NCI-H187 (cell line): ENCODE measurements at places on chromosomes 6 and 20.
A peak's percentile ranks its signal among the peaks of the same experiment; 100 is the strongest.

DNA sequence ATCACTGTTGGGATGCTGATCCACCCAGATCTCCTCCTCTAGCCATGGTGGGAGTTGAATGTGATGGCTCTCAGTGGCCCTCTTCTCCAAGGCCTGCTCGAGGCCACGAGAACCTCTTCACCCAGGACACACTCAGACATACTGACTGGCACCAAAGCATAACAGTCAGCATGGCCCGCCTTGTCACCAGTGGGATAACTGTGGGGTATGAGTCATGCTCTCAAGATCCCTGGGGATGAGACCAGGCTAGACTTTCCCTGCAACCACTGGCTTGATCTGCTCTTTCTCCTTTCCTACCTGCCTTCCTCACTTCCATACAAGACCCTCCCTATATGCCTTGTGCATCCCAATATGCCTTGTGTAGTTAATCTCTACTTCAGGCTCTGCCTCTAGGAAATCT lies 66.8 kb downstream of the RIN2 start:
- DNase-seq = no peak

DNA sequence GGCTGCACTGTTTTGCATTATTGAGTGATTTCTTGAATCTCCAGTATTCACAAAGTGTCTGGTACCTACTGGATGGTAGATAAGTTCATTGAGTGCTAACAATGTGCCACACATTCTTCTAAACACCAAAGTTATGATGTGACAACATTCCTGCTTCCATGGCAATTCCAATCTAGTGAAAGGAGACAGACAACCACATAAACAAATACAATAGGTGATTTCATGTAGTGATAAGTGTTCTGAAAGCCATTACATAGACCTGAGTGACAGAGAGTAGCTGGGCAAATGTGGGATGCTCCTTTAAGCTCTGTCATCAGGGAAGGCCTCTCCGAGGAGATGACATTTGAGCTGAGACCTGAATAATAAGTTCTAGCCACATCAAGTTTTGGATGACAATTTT lies 295.5 kb downstream of the SLC35F1 start:
- DNase-seq = no peak

GRCh38 chr6:14573703-14574290 lies 456.2 kb downstream of the CD83 start:
- peak; percentile 96 for DNase-seq

- no peak for DNase-seq
These were observed 147.9 kb upstream of the PRND start for GRCh38 chr20:4573564-4574355.

- no peak for DNase-seq
These were observed 93.8 kb upstream of the TOX2 start for GRCh38 chr20:43820731-43821330.

DNA sequence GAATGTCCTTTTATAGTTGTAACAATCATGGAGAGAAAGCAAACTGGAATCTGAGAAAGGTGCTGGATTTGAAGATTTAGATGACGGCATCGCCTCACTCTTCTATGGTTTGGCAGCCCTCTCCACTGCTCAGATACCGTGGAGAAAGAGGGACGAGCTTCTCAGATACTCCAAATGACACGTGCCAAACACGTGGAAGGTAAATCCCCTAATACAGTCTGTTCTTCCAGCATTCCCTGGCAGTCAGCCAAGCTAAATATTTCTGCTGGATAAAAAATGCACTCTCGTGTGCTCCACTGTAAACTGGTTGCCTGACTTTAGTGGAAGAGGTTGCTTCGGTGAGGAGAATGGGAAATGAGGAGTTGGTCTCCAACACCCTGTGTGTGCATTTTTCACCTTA lies 16.7 kb upstream of the PRDM1 start:
- peak; percentile 73 for DNase-seq

GRCh38 chr6:75334266-75335040 lies 49.9 kb upstream of the TMEM30A start:
- DNase-seq = no peak

DNA sequence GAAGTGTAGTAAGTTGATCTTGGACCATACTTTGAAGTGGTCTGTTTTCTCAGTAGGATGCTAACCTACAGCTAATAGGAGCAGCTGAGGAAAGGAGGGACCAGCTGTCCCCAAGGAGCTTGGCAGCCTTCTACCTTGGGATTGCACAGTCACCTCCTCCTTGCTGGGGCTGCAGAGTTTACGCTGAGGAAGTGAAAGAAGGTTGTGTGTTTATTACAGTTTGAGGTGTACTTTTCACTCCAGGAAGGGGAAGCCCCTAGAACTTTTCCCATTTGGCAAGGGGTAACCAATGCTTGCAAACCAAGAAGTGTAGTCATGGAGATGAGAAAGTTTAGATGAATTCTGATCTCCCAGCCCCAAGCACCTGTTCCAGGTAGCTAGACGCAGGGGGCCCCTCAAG lies 58.8 kb downstream of the BMP6 start:
- DNase-seq = no peak

DNA sequence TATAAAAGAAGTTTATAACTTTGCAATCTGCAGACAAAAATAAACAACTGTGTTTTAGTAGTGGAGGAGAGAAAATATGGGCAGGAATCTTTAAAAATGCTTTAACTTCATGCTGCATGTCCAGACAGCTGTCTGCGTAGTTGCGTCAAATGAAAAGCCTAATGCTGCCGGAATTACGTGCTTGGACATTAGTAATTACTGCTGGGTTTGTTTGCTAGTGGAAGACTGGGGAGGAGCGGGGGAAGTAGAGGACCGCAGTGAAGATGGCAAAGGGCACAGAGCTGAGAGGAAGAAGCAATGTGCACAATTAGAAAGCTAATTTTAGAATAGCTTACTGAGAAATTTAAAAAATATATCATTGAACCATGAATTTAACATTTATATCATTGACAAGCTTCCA lies 2.4 kb downstream of the SNAP25 start:
- DNase-seq = no peak

GRCh38 chr6:53178837-53179432 lies 30.3 kb upstream of the GCM1 start:
- DNase-seq = no peak

DNA sequence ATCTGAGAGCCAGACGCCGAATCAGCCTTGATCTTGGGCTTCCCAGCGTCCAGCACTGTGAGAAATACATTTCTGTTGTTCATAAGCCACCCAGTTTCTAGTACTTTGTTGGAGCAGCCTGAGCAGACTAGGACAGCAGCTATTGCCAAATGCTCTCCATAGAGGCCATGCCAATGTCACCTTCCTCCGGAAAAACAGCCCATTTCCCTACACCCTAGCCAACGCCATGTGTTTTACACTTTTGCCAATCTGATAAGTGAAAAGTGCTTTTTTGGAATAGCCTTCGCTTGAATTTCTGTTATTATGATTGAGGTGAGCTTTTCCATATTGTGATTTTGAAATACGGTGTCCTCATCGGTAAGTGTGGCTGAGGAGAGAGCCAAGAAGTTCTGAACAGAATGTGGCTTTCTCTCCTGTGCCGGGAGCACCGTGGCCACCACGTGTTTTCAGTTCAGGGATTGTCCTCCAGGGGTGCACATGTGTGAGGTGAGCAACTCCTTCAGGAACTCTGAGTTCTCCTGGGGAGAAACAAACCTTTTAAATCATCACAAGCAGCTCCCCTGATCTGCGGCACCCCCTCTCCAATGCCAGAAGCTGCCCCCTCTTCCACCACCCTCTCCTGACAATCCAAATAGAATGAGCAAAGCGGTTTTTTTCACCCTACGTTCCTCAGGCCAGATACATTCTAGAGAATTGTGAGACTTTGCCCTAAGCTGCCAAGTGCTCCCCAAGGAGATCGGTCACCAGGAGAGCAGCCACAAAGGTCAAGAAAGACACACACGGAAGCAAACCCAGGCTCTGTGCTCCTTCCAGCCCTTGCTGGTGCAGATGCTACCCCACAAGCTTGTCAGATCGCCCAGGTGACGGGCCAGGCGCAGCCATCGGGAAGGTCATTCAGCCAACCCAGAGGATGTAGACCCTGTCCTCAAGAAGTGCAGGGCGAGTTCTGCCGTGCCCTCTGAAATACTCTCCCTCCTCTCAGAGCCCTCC lies 36.0 kb downstream of the TAF8 start:
- DNase-seq = no peak

- no peak for DNase-seq
These were observed 62.7 kb upstream of the ELOVL5 start for GRCh38 chr6:53411451-53411850.

DNA sequence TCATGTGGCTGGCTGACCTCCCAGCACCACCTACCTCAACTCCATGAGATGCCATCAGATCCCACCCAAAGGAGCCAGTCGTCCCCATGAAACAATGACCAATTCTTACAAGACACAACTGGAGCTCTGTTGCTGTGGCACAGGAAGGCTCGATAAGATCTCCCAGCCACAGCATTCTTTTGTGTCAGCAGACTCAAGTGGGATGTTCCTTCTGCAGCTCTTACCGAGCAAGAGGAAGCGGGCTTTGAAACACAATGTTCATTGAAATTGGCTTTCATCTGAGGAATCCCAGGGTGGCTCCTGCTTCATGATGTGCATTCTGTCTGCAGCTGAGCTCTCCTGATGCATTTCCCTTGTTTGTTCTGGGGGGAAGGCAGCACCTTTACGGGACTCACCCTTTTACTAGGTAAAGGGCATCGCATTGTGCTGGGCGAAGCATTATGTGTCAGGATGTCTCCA lies 222.0 kb upstream of the SGK1 start:
- DNase-seq = no peak

DNA sequence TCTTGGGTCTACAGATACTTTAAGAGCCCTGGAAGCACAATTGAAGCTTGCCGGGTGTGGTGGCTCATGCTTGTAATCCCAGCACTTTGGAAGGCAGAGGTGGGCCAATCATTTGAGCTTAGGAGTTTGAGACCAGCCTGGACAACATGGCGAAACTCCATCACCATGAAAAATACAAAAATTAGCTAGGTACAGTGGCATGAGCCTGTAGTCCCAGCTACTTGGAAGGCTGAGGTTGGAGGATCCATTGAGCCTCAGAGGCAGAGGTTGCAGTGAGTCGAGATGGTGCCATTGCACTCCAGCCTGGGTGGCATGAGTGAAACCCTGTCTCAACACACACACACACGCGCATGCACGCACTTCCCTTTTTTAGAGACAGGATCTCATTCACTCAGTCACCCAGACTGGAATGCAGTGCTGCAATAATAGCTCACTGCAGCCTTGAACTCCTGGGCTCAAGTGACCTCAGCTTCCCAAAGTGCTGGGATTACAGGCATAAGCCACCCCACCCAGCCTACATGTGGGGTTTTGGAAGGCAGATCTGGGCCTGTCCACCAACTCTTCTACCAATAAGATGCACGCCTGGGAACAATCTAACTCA lies 182.5 kb upstream of the JARID2 start:
- DNase-seq = no peak
